Activated CD4-positive, alpha-beta memory T cell treated with anti-CD3 and anti-CD28 coated beads for 36 hours (primary cell): ENCODE measurements at places on chromosomes 7 and 10. TPM values are rescaled to one million over a fixed set of nuclear protein-coding genes. Genes with fewer than 3 reads are reported as not detected.

Gene FEZF1
- total RNA-seq = not detected

Gene HELLS
- 141 TPM for total RNA-seq

GRCh38 chr7:79872176-79872575 is 262.5 kb upstream of the GNAI1 start:
- no peak for DNase-seq

GRCh38 chr7:106571563-106571962 is 89.4 kb downstream of the CCDC71L start:
- DNase-seq = no peak

- DNase-seq = no peak
Observed at GRCh38 chr7:98995523-98996149, 117.3 kb downstream of the TRRAP start.

GRCh38 chr10:131043039-131043691 is 268.4 kb downstream of the TCERG1L start:
- no peak for DNase-seq

Gene PTER
- total RNA-seq = 27.2 TPM

Gene NUTM2E
- total RNA-seq = 0.12 TPM

DNA sequence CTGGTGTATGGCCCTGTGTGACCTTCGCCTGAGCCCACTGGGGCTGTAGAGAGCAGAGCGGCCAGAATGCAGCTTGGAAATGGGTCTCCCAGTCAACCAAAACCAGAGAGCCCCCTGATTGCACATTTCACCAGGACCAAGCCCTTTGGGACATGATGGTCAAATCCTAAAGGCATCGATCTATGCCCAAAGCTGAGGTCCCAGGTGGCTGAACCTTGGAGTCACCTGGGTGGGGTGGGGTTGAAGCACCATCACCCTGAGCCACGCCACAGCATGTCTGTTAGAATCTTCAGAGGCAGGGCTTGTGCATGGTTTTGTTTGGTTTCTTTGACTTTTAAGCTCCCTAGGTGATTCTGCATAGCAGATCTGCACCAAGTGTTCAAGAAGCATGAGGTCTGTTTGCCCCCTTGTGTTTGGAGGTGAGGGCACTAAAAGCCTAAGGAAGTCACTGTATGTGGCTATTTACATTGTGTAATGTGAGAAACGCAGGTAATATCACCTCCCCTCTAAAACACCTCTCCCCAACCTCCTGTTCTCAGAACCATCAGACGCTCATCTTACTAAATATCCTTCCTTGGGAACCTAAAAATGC is 9.6 kb downstream of the PKD1L1 start:
- no peak for DNase-seq

DNA sequence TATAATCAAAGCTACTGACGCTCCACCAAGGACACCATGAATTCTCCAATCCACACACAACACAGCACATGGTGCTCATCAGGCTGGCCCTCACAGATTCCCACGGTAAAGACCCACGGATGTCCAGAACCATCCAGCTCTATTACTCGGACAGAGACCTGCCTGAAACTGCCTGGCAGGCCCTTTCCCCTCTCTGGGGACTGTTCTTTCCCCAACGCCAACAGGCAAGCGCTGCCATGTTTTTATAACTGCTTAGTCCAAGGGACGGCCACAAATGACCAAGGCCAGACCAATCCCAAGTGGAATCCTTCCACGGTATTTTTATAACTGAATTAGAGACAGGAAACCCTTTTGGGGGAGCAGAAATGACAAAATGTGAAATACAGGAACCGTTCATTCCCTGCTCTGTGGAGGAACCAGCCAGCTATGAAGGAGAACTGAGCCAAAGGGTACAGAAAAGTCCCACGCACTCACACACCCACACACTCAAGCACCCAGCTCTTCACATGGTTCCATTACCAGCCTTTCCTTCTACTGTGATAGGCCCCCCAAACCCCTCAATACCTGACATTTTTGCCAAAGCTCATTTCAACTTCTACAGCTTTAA is 4.1 kb downstream of the PIP4K2A start:
- DNase-seq = peak; percentile 38

DNA sequence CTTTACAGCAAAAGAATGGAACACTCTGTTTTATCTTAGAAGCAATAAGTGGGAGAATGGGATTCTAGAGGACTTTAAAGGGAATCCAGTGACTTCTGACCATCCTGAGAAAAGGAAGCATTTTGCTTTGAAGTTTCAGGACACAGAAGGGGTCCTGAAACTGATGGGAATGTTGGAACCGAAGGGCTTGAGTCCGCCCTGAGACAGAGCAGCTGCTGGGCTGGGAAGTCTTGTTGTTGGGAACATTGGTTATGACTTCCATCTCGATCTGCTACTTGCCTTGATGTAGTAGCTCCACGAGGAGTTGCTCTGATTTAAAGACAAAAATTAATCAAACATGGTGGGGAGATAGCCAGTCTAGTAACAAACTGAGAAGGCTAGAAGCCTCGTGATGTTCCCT is 177.6 kb downstream of the JCAD start:
- no peak for DNase-seq

- DNase-seq = no peak
Observed at GRCh38 chr10:21458126-21458871, 67.2 kb downstream of the SKIDA1 start.

Gene SLC39A12
- not detected for total RNA-seq

DNA sequence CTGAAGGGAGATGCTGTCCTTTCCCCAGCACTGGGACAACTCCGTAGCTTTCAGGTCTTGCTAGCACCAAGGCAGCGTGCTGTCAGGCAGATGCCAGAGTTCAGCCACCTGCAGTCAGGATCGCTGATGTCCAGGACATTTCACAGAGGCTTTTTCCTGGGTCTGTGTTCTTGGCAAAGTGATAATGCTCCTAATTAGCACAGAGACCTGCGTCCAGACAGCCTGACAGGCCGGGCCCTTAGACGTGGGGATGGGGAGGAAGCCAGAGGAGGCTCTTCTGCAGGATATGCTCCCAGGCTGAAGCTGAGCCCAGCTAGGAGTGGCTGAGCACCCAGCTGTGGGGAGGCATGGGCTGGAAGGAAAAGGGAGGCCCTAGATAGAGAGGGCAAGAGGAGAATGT is 82.5 kb upstream of the TBX20 start:
- no peak for DNase-seq

Gene DYDC2
- total RNA-seq = not detected

Gene HOXA7
- not detected for total RNA-seq

DNA sequence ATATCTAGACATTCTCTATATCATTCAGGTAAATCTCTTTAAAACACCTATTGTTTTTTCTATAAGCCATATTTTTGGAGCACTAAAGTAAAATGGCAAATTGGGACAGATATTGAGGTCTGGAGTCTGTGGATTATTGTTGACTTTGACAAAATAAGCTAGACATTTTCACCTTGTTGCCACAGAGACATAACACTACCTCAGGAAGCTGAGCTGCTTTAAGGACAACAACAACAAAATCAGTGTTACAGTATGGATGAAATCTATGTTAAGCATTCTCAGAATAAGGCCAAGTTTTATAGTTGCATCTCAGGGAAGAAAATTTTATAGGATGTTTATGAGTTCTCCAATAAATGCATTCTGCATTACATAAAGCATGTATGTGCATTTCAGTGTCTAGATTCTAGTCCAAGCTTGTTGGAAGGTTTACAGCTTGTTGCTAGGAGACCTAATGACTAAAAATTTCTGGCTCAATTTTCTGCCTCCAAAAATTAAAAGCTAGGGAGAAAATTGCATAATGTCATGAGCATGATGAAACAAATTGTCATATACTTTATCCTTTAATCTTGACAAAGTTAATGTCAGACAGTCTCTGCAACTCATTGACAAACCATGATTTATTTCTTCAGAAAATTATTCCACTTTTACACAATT is 18.3 kb downstream of the LIPM start:
- no peak for DNase-seq

- no peak for DNase-seq
Observed at GRCh38 chr10:4086131-4086898, 301.3 kb upstream of the KLF6 start.

DNA sequence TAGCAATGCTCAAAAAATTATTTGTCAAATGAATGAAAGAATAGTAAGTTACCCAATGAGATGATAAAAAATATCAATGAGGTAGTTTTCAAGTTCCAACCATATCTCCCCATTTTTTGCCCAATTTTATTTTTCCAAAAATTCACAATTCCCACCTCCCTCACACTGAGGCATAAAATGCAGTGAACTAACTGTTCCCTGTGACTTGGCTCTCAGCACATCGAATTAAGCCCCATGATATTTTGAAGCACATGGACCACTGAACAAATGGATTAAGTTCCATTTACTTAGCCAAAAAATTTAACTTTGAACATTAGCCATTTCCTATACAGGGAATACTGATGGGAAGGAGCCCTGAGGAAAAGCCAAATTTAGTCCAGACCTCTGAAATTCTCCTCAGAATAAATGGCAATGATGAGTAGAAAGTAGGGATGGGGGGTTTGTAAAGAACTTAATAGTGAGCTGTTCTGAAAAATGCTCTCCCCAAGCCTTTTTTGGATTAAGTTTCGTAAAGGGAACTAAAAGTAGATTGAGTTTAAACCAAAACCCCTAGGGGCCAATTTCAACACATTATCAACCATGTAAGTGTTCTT is 166.3 kb upstream of the GRM3 start:
- DNase-seq = no peak

DNA sequence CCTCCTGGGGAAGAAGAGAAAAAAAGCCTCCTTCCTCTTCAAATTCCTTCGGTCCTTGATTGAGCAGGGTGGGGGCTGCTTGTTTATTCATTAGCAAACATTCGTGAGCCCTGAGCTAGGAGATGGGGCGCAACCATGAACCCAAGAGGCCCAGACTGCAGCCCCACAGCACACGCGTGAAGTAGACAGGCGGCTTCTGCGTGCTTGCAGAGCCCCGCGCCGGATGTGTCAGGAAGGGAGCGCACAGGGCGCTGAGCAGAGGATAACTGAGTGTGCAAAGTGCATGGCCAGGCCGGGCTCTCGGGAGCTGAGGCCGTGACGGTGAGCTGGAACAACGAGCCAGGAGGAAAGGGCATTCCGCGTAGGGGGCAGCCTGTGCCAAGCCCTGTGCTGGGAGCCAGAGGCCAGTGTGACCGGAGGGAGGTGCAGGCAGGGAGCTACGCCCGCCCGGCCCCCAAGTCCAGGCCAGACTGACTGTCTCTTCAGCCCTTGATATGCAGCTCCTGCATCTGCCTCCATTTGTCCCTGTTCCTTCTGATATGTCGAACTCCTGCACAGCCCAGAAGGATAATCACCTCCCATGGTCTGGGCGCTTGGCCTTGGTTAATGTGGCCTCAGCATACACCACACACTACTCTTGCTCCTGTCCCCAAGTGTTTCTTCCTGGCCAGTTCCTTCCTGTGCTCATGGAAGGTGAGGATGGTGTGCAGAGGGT is 4.6 kb downstream of the FOXL3 start:
- no peak for DNase-seq

Gene MET
- total RNA-seq = 1.8 TPM

Gene ORAI2
- total RNA-seq = 28.7 TPM

DNA sequence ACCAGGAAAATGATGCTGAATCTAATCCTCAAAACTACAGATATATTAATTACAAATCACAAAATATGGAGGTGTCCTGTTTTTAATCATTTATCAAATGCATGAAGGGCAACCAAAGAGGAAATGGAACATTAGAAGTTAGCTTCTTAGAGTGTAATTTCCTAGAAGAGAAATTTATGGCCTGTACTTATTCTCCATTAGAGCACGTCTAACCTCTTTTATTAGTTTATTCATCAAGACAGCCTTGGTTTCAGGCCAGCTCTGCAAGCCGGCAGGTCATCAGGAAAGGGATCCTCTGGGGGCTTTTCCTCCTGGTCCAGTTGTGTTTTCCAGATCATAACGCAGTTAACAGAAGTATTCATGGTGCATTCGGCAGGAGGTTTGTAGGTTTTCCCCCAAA is 517.6 kb downstream of the KCNMA1 start:
- no peak for DNase-seq

Gene TRPV5
- not detected for total RNA-seq

DNA sequence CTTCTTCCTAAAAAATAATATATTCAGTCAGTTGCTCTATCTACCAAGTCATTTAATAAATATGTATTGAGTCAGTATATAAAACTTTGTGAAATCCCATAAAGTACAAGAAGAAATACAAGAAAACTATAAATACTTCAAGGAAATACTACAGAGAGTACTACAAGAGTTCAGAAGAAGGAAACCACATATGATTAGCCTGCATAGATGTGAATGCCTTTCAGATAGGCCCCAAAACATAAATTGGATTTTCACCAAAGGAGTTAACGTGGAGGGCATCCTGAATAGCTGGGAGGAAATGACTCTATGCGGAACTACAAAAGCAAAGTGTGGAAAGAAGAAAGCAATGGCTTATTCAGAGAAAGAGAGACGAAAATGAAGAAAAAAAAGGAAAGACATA is 120.1 kb downstream of the LRRN3 start:
- DNase-seq = no peak

- no peak for DNase-seq
Observed at GRCh38 chr7:8214244-8214824, 47.6 kb downstream of the ICA1 start.

Gene NEUROG3
- total RNA-seq = not detected

DNA sequence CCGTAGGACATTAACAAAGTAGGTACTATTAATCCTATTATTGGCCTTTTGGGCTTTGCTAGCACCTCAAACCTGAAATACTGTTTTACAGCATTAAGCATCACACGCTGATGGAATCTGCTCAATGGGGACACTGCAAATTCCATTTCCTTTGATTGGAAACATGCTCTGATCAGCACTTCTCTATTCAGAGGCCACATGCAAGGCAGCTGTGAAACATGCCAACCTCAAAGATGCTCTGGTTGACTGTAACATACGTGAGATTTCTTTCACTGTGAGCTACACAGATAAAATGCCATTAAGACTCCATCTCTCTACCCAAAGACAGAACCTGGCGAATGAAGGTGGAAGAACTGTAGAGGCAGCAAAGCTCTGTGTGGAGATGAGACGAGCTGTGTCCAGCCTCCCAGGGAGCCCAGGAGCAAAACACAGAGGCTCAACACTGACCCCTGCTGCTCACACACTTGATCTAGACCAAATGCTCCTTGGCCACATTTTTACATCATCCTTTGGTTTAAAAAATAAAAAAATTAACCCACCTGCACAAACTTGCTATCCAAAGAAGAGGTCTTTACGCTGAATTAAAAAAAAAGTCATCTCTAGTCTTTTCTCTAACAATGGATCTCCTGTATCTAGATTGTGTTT is 8.0 kb downstream of the RSU1 start:
- peak; percentile 79 for DNase-seq

DNA sequence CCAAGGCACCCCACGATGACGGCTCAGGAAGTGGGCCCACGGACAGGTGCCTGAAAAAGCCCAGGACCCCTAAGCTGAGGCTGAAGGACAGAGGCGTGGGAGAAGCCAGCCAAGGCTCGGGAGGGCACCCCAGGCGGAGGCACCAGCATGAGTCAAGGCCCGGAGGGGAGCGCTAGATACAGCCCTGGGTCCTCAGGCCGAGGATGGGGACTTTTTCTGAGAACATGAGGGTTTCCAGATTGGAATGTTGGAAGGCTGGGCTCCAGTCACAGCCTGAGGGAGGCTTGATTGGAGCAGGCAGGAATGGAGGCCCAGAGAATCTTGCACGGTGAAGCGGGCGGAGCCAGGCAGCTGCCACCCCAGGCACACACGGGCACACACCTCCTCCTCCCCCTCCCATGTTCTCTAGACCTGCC is 19.0 kb upstream of the ELFN1 start:
- no peak for DNase-seq
